MCF 10A (cell line): ENCODE measurements at places on chromosomes 5 and 9.
A peak's percentile ranks its signal among the peaks of the same experiment; 100 is the strongest.

DNA sequence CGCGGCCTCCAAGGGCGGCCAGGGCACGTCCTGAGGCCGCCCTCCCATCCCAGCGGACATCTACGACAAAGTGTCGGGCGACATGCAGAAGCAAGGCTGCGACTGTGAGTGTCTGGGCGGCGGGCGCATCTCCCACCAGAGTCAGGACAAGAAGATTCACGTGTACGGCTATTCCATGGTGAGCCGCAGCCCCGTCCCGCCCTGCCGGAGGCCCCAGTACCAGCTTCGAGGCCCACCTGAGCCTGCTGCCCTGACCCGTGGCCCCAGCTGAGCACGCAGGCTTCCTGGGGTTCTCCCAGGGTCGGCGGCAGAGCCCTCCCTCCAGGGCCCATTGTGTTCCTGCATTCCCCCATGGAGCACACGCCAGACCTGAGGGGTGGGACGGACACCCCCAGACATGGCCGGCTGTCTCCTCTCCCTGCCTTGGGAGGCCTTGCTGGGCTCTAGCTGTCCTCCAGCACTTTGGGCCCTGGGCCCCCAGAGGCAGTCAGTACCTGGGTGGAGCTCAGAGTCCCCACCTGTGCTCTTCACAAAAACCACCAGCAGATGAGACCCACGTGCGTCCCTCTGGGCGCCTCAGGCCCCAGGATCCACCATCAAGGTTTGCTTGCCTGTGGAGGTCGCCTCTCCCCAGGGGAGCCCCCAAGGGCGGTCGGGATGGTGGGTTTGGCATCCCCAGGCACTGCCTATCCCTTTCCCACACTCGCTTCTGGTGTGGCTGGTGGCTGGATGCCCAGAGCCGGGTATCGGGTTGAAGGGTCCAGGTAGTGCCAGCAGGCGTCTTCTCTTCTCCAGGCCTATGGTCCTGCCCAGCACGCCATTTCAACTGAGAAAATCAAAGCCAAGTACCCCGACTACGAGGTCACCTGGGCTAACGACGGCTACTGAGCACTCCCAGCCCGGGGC, 1.0 kb downstream of the PHPT1 start:
- DNase-seq, result no peak

DNA sequence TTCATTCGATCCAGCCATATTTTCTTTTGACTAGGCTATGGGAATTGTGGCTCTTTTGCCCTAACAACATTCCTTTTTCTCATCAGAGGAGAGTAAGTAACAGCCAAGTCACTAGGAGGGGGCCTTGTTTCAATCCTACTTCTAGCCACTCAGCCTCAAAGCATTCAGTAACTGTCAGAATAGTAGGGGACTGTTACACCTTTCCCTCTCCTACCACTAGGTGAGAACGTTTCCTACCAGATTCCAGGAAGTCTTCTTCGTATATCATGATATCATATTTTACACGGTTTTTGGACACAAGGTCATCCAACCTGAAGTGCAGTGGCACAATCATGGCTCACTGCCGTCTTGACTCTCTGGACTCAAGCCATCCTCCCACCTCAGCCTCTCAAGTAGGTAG, 171.3 kb upstream of the CDH12 start:
- no peak for DNase-seq

GRCh38 chr9:99350461-99350860, 128.4 kb downstream of the SEC61B start:
- no peak for DNase-seq

DNA sequence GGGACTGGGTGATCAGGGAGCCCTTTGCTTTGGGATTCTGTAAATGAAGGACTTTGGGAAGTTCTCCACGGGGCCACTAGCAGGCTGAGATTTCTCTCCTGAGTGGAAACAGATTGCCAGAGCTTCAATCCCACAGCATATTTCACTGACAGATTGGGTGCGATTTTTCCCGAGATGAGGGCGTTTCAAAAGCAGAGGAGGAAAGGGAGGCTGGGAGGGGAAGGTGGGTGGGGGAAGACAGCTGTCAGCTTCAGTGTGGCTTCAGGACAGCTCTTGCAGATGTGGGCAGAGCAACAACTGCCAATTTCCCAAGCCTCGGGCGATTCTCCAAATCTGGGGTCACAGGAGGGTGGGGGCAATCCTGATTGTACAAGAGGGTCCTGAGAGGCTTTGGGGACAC, 258.5 kb upstream of the ADRA1B start:
- no peak for DNase-seq

GRCh38 chr9:99954819-99955218, 48.4 kb downstream of the STX17 start:
- DNase-seq, result no peak

GRCh38 chr9:107177857-107178256, 105.2 kb upstream of the RAD23B start:
- peak; percentile 47 for DNase-seq

DNA sequence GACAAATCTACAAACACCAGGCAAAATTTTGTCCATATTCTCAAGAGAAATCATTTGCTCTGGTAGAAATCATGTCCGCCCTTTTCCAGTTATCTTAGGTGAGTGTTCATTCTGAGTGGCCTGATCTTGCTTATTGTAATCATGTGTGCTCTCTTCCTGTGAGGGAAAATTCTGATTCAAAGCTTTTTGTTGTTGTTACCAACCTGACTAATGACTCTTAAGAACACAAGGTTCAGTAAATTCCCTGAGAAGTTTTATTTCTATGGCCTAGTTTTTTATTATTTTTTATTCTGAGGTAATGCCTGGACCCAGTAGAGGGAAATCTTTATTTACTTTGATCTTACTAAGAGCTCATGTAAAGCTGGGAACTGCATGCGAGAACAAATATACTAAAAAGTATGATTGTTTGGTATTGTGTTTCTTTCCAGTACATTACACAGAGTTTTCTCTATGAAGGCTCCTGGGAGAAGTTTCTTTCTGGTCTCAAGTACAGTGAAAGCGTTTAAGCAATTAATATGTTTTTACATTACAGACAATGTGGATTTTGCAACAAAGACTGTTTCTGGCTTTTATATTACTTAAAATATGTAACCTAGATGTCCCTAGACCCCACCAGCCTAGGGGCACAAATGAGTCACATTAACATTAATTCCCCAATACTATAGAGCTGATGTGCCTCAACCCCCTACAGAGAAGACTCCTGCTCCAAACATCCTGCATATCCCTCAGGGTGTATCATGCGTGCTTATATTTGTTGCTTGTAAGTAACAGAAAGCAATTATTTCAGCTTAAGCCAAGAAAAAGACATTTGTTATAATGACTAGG, 138.1 kb downstream of the TMEM167A start:
- DNase-seq, result no peak

- no peak for DNase-seq
These were observed 325.6 kb downstream of the PRELID2 start for GRCh38 chr5:145509336-145510136.

GRCh38 chr5:10162468-10162867, 87.2 kb downstream of the ATPSCKMT start:
- no peak for DNase-seq
